ENCODE measurements at places on chromosomes 3 and 15.
A peak's percentile ranks its signal among the peaks of the same experiment; 100 is the strongest.

- DNase-seq, result no peak
Observed at GRCh38 chr3:3665546-3665945, 133.7 kb upstream of the LRRN1 start.

DNA sequence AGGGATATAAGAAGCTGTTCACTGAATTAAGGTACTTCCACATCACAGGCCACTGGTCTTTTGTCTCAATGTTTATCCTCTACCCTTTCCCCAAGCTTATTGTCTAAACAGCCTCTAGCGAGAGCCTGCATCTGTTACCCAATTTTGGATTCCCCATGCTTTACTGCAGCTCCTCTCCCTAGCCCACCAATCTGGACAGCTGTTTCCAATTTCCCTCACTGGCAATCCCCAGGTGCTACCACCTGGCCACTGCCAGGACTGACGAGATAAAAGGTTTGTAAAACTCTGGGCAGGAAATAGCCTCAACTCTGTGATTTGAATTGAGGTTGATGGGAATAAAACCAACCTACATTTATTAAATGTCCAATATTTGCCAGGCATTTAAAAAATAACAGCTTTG lies 58.0 kb upstream of the TEX9 start:
- DNase-seq, result no peak

- no peak for DNase-seq
Observed at GRCh38 chr15:68574629-68575028, 4.2 kb upstream of the CORO2B start.

GRCh38 chr15:28112962-28113361 lies 13.8 kb upstream of the OCA2 start:
- DNase-seq, result no peak

DNA sequence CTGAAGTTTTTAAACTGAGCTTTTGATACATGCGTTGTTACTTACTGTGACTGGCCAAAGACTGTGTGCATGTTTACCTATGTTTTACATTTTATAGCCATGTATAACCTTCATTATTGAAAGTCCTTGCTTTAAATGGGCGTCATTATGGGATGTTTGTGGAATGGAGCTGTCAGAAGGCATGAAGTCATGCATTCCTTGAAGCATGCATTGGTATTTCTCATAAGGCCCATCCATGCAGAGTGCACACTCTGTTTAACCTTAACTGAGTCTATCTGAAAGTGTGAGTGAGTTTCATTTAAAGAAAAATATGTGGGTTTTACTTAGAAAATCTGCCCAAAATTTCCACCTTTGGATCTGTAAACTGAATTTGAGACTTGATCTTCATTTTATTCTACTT lies 51.1 kb downstream of the PSMD6 start:
- DNase-seq, result peak; percentile 60

DNA sequence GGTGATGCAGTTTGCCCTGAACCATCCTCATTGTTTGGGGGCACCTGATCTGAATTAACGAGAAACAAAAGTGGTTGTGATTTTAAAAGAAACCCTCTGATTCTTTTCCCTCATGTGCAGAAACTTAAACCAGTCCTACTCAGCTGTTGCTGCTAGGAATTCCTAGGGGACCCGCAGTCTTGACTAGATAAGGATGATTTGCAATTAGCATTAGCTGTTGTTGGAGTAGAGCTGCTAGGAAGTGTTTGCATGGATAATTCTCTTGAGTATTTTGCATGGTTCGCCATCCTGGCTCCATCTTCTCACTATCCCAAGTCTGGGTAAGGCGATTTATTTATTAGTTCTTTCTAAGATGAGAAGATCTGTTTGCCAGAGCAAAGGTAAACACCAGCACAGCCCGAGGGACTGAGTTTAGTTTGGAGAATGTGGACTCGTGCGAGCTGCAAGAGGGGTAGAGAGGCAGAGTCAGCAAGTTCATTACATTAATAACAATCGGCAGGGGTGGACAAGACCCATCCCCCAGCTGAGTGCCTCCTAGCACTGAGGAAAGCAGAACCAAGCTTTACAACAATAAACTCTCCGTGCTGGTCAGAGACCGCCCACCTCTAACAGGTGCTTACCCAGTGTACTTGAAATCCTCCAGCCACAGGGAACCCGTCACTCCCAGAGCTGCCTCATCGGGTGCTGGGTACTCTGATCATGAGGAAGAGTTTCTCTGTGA lies 4.1 kb downstream of the FGD5 start:
- DNase-seq, result no peak

DNA sequence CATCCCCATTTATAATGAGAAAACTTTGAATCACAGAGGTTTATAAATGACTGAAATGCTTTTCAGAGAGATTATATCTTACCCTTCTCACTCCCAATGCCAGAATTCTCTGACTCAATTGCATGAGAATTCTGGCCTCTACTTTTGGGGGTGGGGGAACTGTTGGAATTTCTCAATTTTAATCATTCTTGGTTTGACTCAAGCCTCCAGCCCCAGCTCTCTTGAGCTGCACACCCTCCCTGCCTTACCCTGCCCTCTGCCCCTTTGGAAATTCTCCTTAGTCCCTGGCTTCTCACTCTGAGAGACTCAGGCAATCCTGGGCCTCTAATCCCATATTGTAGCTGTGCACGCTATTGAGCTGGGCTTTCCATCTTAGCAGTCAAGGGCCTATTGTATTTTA lies 44.2 kb downstream of the ZNF589 start:
- DNase-seq, result no peak

DNA sequence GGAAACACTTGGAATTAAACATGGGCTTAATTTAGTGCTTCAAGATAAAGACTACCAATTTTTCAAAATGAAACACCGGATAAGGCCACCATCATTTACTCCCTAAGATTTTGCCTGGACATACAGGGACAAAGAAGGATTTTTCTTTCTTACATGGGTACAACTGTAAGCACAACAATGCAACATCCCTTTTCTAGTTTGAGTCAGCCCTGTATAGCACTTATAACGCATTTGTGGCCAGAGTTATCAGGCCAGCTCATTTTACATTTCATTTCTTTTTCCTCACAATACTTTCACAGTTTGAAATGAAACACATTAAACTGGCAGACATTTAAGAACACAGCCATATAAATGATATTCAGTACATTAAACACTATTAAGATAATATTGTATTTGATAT lies 9.8 kb upstream of the SUCNR1 start:
- no peak for DNase-seq

- no peak for DNase-seq
Observed at GRCh38 chr3:125186800-125187598, 25.5 kb downstream of the SLC12A8 start.

DNA sequence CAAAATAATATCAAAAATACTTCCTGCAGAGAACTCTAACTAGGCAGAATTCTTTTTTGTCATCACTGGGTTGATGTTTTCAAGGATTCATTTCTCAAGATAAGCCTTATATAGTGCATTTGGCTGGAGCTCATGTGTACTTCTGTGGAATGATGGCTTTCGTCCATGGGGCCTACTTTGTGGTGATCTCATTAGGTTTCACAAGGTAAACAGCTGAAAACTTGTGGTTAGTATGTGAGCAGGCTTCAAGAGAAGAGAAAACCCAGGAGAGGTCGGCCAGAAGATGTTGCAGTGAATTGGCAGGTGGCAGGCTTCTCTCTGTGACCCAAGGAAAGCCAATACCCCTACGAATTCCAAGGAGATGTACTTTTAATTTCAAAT lies 121.4 kb upstream of the PHLDB2 start:
- peak; percentile 92 for DNase-seq

DNA sequence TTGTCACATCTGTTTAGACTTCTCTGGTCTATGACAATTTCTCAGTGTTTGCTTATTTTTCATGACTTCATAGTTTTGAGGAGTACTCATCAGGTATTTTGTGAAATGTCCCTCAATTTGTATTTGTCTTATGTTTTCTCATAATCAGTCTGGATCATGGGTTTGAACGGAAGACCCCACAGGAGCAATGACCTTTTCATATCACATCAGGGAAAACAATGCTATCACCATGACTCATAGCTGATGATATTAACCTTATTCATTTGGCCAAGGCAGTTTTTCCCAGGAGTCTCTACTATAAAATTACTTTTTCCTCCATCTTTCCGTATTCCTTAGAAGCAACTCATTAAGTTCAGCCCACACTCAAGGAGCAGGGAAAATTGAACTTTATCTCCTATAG lies 32.7 kb downstream of the AADACL2 start:
- no peak for DNase-seq

- no peak for DNase-seq
Observed at GRCh38 chr3:27607370-27607769, 114.8 kb downstream of the EOMES start.

All from muscle of back (tissue), 13 donors.